ENCODE measurements at places on chromosomes 2 and 18.

DNA sequence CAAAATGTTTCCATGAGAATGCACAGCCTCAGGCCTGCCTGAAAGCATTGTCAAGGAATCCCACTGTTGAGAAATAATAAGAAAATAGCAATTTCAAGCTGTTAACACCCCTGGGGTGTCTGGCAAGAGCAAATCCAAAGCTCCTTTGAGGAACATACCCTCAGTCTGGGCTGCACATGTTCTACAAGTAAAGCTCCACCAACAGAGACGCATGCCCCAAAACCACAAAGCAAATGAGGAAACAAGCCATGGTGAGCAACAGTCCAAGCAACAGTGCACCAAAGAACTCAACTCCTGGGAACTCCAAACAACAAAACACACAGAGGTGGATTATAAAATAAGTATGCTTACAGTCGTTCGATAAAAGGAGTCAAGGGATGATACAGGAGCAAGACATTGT, 40.3 kb downstream of the CYP27C1 start:
- peak; percentile 91 for DNase-seq

DNA sequence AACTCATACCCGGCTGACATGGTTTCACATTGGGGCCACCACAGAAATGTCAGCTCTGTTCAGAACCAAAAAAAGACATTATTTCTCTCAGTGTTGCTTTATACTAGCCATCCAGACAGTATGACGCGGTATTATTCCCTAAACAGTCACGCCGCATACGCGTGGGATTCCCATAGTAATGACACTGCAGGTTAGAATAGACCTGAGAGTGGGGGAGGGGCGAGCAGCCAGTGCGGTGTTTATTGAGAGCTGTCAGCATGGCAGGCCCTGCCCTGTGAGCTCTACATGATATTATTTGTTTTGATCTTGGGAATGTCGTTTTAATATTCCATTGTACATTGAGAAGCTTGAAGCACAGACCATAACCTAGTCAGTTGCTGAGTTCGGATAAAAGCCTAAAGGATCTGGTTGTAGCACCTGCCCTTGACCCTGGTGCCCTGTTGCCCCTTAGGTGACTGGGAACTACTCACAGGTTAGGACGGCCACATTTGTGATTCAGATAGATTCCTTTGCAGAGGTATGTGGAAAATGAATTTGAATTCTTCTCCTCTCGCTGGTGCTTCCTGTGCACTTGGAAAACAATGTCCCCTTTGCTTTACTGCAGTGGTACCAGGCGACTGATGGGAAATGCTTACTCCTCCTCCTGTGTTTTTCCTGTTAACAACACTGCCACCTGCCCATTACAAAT, 150.1 kb downstream of the ARHGAP28 start:
- no peak for DNase-seq

GRCh38 chr18:44149706-44150105, 531.0 kb upstream of the SETBP1 start:
- DNase-seq: no peak

GRCh38 chr2:11348209-11348749, 3.8 kb upstream of the ROCK2 start:
- DNase-seq: no peak

GRCh38 chr2:119808516-119809147, 48.9 kb downstream of the PTPN4 start:
- no peak for DNase-seq

DNA sequence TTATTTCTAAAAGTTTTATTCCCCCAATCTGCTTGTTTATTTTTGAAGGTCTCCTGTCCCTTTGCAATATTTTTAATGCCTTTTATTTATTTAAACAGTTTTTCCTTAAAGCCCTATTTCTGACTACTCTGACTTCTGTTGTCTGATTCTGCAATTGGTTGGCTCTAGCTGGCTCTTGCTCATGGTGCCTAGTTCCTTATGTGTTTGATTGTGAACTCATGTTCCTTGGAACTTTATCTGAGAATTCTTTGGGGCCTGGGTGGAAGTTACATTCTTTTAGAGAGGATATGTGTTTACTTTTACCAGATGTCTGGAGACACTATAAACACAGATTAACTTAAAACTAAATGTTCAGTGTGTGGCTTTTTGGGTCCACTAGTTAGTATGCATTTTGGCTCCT, 175.9 kb downstream of the DYSF start:
- no peak for DNase-seq

DNA sequence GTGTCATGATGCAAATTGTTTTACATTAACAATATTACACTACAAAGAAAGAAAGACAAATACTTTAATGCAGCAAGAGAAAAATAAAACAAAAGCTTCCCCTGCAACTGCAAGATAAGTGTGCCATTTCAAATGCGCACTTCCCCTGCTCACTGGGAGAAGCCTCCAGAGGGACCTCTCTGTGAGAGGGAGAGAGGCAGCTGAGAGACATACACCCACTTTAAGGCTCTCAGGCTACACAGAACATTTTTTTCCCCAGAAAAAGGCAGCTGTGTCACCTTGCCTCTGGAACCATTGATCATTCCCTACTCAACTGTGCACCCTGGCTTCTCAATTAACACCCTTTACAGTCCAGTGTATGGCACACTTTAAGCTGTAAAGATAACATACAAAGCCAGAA, 75.2 kb downstream of the DPP4 start:
- no peak for DNase-seq

GRCh38 chr18:62606106-62606505, 83.3 kb downstream of the ZCCHC2 start:
- DNase-seq: no peak

DNA sequence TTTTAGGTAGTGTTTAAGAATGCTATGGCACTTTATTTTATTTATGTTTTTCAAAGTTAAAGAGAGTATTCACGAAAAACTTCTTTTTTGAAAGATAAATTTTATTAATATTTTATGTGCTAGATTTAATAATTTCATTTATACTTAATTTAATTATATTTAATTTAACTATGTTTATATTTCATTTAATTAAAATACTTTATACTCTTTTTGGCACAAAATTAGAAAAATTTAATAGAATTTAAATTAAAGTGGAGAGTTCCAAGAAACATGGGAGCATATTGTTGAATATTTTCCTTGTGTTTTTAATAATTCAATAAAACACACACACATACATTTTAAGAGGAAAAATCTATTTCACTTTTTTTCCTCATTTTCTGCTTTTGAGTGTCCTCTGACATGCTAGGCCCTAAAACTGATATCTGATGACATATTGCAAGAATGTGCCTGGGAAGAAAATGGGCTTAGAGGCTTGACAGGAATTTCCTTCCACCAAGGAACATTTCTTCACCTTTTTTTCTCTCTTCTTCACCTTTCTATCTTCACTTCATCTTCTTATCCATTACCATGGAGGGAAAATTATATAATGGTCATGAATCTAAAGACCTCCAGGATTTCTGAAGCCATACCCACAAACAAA, 15.4 kb downstream of the ARHGAP28 start:
- no peak for DNase-seq

- no peak for DNase-seq
These were observed 62.8 kb downstream of the NBEAL1 start for GRCh38 chr2:203077451-203077850.

GRCh38 chr2:69692424-69692823, 48.9 kb upstream of the AAK1 start:
- DNase-seq: no peak

GRCh38 chr2:10269711-10270610, 32.7 kb upstream of the HPCAL1 start:
- no peak for DNase-seq

DNA sequence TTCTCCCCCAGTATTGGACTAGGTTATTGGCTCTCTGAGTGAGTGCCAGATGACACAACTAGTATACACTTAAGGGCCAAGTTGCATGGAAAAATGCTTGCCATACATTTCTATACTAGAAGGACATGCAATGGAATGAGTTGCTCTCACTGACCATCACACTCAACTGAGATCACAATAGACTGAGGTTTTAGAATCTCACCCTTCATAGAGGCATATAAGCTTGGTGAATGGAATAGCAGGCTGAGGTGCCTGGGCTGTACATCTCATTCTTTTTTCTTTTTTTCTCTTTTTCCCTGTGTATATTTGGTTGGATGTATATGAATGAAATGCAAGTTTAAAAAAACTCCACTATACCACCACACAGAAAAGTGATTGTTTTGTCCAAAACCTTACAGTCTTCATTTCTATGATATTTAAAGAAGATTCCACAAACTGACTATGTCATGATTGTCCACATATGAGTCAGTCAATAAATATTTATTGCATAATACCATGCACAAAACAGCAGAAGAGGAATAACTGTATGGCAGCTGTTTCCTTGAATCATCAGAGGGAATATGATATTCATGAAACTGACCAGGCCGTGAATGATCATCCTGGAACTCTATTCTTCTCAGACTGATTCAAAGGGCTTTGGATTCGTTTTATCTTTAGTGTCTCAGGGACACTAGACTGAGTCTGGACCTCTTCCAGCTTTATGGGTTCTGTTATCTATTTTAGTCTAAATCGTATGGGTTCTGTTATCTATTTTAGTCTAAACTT, 122.6 kb upstream of the STK17B start:
- DNase-seq: peak; percentile 18

DNA sequence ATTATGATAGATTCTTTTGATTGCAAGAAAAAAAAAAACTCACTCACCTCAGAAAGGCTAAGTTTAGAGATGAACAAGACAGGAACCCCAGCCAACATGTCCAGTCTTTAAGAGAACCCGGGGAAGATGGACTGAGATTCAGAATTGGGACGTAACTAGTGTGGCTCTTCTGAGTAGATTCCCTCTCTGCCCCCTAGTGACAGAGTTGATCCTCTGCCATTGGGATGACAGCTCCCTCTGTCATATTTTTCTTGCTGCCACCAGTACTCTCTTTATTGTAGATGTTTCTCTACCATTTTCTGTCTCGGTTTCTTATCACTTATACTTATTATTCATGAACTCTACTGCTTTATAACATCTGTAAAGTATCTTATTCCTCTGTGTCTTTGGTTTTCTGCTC, 77.7 kb downstream of the GULP1 start:
- DNase-seq: peak; percentile 48

DNA sequence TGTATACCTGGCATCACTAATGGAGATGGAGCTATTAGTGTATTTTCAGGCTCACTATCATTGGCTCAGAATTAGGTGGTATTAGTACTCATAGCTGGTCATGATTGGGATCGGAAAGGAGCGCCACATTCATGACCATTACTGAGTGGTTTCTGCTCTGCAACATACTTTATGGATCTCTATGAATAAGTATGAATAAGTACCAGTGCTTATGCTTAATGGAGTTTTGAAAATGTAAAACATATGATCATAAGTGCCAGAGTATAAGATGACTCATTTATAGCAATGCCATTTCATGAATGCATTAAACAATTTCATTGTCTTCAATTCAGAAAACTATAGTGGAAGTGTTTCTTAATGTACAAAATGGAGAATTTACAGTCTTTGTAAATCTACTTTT, 156.7 kb downstream of the GALNT3 start:
- no peak for DNase-seq

DNA sequence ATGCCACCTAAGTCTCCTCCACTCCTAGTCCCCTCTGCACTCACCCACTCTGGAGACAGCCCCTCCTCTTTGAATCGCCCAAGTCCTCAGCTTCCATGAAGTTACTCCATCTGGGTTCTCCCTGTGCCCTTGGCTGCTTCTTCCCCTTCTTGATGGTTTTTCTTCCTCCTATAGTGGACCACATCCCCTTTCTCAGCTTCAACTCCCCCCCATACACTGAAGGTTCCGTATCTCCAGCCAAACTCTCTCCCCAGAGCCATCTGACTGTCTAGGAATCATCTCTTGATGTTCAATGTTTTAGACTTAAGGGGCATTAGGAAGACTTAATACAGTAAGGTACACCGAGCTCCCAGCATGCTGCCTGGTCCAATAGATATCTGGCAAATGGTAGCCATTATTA, 39.6 kb downstream of the EMX1 start:
- peak; percentile 28 for DNase-seq

GRCh38 chr2:17270894-17271293, 247.3 kb downstream of the RAD51AP2 start:
- peak; percentile 52 for DNase-seq

GRCh38 chr2:220347626-220348025, 720.2 kb downstream of the SLC4A3 start:
- no peak for DNase-seq

DNA sequence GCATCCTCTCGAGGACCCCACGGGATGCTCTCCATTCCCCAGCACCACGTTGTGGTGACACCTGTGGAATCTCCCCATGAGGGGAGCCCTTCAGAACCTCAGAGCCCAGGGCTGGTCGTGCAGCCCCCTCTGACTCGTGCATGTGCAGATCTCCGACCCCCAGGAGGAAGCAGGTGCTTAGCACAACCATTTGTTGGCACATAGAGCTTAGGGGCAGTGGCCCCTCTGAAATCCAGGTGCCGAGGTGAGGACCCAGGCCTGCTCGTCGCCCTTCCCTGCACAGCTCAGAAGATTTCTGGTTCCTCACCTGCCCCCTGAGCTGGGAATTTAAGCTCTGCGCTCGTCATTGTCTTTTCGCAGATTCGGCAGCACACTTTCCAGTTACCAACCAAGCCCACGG, 1.3 kb upstream of the OTOS start:
- DNase-seq: no peak

- peak; percentile 23 for DNase-seq
These were observed 6.7 kb upstream of the ACAA2 start for GRCh38 chr18:49819823-49820671.

GRCh38 chr2:162623888-162624287, 214.7 kb downstream of the KCNH7 start:
- DNase-seq: no peak

- DNase-seq: no peak
These were observed 423.7 kb upstream of the ACVR2A start for GRCh38 chr2:147420947-147421675.

DNA sequence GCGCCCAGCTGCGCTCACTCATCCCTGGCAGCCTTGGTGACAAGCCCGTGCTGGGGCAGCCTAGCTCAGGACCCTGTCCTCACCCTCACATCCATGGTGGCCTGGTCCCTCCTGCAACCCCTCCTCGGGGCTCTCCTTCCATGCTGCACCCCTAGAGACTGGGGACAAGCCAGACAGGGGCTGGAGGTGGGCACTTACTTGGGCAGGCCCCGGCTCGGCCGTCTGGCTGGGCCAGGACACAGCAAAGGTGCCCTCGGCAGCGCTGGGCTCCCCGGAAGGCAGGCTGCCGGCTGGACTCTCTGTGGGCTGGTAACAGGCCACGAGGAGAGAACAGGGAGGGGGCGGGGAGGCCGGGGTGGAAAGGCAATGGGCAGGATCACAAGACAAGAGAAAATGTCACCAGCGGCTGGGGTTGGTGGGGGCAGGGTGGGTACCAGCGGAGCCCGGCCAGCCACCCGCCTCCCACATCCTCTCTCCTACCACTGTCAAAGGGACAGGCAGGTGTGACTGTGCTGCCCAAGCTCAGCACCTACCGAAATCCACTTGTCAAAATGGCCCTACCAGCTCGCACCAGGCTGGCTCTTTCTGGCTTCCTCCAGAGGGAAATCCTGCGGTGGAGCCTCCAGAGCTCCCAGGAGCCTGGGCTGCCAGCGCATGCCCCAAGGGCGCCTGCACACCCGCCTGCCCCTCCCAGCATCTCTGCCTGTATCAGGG, 54.7 kb downstream of the BIN1 start:
- DNase-seq: no peak
